EH (cell line): ENCODE measurements at places on chromosomes 5 and 9.

DNA sequence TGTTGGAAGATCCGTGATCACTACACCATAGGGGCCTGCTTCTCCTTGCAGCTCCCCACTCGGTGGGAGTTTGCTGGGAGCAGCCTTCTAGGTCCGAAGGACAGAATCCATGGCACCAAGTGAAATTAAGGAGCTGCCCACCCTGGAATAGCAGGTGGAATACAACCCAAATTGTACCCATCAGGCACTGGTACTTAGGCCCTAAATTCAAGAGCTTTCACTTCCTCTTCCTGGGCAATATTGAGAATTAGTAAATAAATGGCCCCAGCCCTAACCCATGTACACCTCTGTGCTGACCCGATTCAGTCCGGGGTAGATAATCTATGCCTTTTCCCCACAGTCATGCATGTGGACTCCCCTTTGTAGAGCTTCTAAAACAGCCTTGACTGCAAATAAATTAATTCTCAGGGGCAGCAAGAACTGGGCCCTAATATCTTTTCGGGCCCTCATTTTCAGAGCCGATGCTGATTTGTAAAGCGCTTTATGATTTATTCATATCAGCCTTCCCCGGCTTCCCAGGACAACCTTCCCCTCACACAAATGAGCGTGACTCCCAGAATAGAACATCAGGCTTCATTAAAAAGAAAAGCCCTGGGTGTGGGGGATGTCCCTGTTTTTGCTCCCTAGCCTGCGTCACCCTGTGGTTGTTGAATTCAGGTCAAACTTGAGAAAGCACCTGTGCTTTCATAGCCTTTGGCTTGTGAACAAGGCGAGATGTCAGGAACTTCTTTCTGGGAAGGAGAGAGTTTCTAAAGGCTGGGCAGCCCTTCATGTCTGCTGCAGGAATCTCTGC is 126.1 kb upstream of the TBC1D2 start:
- DNase-seq: no peak

GRCh38 chr5:52800394-52801213 is 12.9 kb downstream of the ITGA1 start:
- DNase-seq: peak; percentile 87

DNA sequence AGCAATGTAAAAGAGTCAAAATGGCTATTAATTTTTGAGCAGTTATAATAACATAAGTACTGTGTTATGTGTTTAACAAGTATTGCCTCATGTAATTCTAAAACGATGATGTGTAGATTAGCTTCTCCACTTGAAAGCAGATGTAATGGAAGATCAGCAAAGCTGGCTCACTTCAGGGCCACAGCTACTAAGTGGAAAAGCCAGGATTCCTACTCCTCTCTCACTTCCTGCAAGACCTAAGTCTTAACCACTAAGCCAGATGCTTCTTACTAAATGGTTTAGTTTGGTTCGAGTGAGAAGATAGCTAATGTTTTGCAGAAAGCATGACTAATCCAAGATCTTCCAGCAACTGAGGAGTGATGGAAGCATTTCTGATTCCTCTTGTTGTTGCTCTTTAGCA is 15.7 kb upstream of the TNC start:
- DNase-seq: peak; percentile 92

DNA sequence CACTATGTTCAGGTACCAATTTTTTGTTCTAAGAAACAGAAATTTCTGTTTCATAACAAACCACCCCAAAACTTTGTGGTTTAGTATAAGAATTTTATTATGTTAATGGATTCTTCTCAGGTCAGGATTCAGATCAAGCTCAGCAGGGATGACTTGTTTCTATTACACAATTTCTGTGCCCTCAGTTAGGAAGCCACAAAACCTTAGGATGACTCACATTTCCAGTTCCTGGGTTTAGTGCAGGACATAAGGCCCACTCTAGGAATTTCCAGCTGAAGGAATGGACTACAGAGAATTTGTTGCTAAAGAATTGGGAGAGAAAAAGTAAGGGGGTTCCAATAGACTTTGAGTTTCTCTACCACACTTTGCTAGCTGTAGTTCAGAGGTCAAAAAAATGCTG is 629.3 kb downstream of the ANXA1 start:
- peak; percentile 55 for DNase-seq

GRCh38 chr9:87620731-87621322 is 105.1 kb upstream of the CTSL start:
- no peak for DNase-seq

- DNase-seq: no peak
Measured at GRCh38 chr5:36600917-36601527, 5.4 kb upstream of the SLC1A3 start.

- DNase-seq: peak; percentile 29
Measured at GRCh38 chr9:14661421-14662059, 31.7 kb downstream of the ZDHHC21 start.

DNA sequence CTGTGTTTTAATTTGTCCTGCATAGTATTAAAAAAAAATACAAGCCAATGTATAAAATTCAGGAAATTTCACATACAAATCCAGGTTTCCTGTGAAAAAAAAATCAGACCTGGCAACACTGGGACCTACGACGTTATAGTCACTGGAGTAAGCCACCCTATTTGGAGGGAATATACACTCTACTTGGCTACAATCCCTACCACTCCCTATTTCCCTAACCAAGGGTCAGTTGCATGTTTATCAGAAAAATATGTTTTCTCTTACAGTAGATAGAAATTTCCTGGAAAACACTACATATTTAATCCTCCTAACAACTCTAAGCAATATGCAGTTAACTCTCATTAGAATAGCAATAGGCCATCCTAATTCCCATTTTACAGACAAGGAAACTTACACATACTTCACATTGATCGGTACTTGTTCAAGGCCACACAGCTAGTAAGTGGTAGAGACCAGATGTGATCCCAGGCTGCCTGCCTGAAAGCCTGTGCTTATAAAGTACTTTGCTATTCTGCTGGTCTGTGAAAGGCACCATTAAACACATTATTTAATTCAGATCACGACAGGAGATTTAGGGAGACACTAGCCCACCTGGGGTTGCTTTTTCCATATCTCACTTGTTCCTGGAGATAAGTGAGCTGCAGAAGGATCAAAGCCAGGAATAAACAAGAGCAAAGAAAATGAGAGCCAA is 70.8 kb downstream of the MFAP3 start:
- no peak for DNase-seq

GRCh38 chr9:91896513-91897121 is 53.4 kb downstream of the ROR2 start:
- DNase-seq: peak; percentile 4

DNA sequence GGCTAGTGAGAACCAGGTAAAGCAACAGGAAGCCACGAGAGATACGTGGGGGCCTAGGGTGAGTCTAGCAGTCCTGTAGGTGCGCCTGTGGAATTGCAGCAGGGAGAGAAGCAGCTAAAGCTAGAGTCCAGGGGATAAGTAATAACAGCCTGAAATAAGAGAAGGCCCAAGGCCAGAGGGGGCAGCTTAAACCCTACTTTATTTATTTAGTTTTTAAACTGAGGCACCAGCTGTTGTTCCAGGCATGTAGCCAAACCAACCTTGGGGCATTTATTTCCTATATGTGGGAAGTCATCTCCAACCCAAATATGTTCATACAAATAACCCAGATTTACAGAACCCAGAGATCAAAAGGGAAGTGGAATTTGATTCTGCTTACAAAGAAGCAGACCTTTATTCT is 93.5 kb downstream of the GLDC start:
- DNase-seq: peak; percentile 68

DNA sequence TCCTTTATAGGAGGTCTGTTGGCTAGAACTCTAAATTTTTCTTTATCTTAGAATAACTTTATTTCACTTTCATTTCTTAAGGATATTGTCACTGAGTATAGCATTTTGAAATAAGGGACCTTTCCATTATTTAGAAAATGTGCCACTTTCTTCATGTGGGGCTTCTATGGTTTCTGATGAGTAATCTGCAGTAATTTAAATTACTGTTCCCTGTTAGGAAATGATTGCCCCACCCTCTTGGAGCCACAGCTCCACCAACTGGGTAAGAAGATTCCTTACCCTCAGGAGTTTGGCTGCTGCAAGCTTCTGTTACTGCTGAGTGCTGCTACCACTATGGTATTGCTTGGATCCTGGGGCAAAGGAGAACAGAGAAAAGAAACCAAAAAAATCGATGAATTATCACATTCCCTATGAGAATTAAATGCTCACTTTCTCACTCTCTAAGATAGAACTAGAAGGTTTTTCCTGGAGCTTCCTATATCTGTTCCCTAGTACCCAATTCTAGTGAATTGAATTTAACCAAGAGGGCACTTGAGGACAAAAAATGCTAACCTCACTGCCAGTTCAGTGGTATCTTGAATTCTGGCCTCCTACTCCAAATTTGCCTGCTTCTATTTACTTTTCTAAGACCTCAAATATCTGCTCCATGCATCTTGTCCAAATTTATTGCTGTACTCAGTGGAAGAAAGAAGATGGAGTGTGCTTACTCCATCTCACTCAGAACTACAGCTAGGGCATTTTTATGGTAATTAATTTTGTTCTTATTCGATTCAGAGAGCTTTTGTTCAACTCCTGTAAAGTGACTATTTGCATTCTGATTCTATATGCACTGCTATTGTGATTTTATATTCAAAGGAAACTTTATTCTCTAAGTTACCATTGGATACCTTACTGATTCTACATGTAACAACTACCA is 2111.3 kb downstream of the MAT2B start:
- no peak for DNase-seq

DNA sequence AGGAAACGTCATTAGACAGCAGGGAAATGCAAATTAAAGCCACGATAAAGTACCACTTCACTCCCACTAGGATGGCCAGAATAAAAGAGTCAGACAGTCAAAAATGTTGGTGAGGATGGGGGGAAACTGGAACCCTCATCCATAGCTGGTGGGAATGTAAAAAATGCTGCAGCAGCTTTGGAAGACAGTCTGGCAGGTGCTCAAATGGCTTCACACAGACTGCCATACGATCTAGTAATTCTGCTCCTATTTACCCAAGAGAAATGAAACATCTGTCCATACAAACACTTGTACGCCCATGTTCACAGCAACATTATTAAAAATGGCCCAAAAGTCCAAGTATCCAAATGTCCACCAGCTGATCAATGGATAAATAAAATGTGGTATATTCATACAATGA is 158.9 kb upstream of the PHYKPL start:
- DNase-seq: no peak

DNA sequence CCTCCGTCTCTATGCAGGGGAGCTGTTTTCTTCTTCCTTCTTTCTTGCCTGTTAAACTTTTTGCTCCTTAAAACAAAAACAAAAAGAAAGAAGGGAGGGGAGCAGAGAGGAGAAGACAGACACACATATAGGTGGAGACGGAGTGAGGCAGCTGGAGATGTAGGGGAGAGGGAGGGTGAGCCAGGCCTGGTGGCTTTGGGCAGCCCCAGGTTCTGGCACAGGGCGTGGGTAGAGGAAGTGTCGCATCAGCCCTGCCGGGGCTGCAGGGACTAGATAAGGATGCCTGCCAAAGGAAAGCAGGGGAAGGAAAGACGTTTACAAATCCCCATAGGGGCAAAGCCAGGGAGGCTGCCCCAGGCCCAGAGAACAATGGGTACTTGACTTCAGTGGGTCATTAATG is 38.7 kb upstream of the PTGS1 start:
- DNase-seq: no peak

DNA sequence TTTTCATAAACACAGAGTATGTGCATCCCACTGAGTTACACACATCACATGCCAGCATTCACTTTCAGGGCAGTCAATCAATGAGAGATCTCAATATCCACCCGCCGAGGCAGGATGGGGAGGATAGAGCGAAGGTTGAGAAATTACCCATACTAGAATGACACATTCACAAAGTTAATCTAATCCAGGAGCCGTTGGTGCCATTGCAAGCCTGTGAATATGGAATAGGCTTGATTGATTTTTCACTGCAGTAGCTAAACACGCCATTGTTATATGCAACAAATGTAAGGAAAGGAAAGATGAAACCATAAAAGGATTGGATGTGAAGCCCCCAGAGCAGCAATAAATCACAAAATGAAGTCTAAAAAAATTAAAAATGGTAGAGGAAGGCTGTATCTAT is 167.9 kb upstream of the GPR151 start:
- DNase-seq: no peak

DNA sequence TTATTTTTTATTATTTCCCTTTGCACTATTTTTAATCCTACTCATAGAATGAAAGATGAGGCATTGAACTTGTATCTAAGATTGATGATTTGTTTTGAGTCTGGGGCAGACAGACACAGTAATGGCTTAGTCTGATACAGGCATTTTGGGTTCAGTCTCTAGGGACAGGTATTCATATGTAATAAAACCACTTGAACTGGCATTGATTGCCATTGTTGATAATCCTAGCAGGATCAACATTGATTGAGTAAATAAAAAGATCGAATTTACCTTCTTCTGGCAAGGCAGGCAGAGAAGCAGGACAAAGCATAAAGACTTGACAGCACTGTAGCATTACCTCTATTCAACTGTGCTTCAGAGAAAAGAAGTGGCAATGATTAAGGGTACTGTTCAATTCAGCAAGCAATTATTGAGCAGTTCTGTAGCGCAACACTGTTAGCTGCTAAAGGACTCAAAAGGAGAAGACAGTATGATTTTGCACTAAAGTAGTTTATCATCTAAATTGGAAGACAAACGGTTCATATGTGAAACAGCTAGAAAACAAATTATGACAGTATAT is 144.4 kb downstream of the COMMD10 start:
- DNase-seq: no peak

DNA sequence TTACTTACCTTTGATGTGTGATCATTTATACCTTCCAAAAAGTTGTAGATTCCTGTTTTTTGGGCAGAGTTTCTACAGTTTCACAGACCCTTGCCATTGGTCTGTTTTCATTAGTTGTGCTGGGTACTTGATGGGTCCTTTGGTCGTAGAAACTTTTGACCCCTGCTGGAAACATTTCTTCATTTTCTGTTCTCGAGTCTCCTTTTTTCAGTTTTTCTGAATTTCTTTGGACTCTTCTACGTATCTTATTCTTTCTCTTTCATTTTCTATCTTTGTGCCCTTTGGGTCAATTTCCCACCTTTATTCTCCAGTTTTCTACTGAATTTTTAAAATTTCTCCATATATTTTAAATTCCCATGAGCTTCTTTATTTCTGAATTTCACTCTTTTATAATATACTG is 16.7 kb downstream of the AP3S1 start:
- DNase-seq: no peak
